ENCODE measurements at places on chromosomes 5 and 9.

- no peak for DNase-seq
Observed at GRCh38 chr9:16434526-16434925, 435.9 kb downstream of the BNC2 start.

DNA sequence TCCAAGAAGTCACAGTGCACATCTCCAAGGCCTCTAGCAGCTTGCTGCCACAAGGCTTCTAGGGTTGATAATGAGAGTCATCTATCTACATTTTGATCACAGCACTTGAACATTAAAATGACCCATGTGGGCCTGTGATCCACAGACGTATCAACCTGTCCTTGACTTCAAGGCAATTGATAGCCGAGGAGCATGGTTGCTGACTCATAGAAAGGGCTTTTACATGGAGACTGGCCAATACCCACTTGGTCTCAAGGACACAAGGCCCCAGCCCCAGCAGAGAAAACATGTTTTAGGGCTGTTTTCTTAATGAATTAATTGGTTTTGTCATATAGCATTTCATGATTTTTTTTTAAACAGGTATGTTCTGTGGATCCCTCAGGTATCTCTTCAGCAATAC lies 314.0 kb downstream of the SEMA5A start:
- no peak for DNase-seq

DNA sequence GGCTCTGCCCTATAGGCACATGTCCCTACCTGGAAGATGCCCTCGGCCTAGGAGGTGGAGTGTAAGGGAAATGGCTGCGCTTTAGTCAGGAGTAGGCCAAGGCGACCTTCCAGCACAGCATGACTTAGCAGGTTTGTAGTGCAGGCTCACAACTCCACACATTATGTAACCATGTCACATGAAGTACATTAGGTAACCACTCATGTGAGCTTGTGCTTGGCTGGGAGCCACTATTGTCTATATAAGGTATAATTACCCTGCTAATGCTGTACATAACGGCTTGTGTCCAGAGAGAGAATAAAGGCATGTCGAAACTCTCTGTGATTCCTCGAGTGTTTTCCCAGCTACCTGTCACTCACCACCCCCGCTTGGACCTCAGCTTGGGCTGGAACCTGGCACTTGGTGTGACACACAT lies 74.9 kb downstream of the CAMK4 start:
- DNase-seq = no peak

DNA sequence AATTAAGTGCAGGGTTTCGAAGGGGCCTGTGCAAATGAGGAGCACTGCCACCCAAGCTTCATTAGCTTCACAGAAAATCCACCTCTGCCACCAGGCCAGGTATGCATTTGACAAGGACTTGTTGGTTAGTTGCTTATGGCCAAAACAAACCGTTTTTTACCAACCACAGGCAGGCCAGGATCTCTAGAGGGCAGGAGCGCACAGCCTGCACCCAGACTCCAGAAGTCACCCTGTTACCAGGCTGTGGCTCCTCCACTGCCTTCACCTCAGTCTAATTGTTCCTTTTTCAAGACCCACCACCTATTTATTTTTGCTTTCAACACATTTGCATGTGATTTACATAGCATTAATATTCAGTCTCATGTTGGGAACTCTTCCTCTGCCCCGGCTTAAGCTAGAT lies 78.3 kb upstream of the HSPA9 start:
- no peak for DNase-seq

DNA sequence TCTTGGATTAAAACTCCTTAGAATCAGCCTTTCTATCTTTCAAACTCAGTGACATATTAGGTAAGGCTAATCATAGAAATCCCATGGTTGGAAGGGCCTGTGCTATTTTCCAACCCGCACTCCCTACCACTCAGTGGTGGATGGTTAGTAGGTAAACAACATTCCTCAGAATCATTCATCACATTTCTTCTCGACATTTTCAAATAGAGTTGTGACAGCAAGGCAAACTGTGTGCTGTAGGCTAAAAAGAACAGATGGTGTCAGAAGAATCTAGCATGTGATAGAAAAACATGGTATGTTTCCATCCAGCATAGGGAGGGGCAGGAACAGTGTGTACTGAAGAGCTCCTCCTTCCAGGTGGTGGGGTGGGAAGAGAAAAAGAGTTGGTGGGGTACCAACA lies 227.3 kb upstream of the NMUR2 start:
- no peak for DNase-seq

- DNase-seq = no peak
Observed at GRCh38 chr9:2623288-2624050, 1.9 kb downstream of the VLDLR start.

DNA sequence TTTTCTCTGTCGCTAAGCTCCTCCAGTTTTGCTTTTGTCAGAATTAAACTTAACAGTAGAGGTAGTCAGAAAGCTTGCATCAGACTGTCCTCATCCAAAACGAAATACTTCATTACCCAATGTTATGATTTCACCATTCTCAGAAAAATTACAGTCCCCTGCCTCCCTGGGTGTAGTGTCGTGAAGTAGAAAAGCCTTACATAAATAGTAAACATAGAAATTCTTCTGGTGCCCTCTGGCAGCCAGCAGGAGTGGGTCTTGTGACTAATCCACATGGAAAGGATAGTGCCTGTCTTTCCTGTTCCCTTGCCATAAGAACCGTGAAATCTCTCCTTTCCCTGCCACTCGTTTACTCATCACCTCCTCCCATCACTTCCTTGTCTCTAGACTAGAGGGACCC lies 230.6 kb downstream of the GNA14 start:
- no peak for DNase-seq

DNA sequence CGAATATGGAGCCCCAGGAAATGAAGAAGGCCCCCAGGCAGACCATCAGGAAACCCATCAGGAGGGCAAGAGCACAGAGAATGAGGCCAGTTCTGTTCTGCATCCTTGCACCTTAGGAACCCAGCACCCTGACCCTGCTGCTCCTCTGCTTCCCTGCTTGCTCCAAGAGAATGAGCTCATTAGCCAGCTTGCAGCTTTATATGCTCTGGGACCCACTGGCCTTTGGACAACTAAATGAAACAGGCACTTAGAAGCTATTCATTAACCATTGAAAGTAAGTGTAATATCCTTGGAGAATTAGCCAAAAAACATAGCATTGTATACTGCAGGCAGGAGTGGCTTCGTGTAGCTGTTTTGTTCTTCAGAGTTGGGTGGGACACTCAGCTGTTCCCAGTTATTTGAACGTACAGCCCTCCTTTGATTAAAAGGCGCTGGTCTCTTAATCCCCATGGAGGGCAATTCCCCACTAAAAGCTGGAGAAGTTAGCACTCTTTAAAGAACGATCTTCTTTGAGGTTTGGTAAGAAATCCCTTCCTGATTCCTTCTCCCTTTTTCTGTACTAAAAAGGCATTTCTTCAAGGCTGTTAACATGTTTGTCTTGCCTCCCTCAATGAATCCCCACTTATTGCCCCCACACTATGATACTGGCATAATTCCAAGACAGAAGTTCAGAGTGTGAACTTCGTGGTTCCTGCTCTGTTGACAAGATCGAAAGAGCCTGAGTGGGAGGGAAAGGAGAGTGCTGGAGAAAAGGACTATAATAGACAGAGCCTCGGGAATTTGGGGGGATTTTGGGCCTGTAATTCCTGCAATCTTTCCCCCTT lies at the start of gene TMEM252:
TSS of gene TMEM252 (minus strand) at position 172 of the 824 bp plus-strand sequence. CDS start at position 103, 69 bp downstream.
- no peak for DNase-seq

- DNase-seq = no peak
Observed at GRCh38 chr5:14396737-14397136, 184.9 kb upstream of the OTULINL start.

DNA sequence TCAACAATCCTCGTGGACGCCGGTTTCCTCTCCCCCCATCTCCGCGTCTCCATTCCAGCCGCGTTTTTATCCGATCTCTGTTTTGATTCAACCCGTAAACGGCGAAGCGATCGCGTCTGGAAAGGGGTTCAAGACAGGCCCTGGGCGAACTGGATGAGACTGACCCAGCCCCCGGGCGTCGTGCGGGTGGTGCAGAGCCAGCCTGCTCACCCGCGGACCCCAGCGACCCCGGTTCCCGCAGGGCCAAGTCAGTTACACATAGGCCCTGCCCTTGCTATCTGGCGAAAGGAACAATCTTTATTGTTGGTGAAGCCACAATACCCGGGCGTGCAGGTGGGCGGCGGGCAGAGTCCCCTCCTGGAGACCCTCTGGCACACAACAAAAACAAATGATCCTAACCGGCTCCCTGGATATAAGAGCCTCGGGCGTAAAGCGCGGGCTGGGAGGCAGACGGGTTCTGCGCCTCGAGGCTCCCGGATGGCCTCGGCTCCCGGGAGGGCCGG lies 1.8 kb downstream of the TLX3 start:
- DNase-seq = no peak

- no peak for DNase-seq
Observed at GRCh38 chr9:136814725-136815421, 7.1 kb downstream of the RABL6 start.

DNA sequence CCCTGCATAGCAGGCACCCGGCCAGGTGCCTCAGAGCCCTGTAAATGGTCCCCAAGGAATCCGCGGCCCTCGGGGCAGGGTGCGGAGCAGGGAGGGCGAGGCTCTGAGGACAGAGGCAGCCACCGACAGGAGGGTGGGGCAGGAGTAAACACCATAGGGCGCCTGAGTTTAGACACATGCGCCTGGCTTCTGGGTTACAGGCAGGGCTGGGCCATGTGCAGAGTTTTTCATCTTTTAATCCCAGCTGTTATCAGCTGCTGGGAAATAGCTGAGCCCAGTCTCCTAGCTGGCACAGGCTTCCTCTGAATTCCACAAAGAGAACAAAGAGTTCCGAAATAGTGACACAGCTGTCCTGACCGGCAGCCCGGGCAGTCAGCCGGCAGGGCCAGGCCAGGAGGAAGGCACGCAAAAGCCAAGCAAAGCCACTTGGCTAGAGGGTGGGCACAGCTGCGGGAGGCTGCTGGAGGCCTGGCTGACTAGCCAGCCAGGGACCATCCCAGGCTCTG lies 98.9 kb upstream of the PHYKPL start:
- DNase-seq = no peak

DNA sequence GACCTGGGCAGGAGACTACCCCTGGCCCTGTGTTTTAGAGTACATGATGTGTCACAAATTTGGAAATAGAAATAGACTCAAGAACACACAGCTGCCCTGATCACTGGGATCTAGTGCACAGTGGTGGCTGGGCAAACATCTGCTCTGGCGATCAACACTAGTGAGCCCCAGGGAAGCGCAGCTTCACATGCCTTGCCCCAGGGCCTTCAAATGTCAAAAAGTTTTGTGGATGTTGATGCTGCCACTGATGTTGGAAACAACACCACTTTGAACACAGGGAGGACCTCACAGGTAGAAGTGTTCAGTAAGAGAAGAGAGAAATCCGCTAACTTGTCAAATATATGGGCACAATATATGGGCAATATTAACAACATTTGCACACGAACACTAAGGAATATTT lies 7.1 kb upstream of the MAP3K1 start:
- no peak for DNase-seq
